Dermis blood vessel endothelial cell (primary cell): ENCODE measurements at places on chromosomes 4 and X. TPM values are rescaled to one million over a fixed set of nuclear protein-coding genes. Genes with fewer than 3 reads are reported as not detected.

The ADH1C gene
- not detected in 2 replicates for total RNA-seq

The CENPVL2 gene
- total RNA-seq = not detected in 2 replicates

The SOX3 gene
- total RNA-seq = not detected in 2 replicates

The ARMCX1 gene
- 38.3 and 46.1 TPM in 2 replicates for total RNA-seq

The F8 gene
- total RNA-seq = 12.4 and 19.1 TPM in 2 replicates

The BTC gene
- total RNA-seq = 0.17 and 0.28 TPM in 2 replicates
